ENCODE measurements at places on chromosomes 4 and X.

GRCh38 chr4:7814451-7814850 lies 125.2 kb downstream of the AFAP1 start:
- DNase-seq = no peak

DNA sequence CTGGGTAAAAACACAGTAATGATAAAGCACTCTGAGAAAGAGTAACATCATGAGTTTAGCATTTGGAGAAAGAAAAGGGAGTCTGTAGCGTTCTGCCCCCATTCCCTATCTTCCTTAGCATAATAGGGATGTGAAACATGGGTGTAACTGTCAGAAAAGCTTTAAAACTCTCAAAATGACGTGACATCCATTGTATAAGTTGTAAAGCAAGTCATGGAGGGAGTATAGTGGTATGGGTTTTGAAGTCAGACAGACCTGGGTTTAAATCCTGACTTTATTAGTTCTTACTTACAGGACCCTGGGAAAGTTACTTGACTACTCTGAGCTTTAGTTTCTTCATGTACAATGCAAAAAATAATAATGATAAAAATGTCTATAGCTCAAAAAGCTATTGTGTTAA lies 17.1 kb downstream of the FBXO8 start:
- DNase-seq = no peak

DNA sequence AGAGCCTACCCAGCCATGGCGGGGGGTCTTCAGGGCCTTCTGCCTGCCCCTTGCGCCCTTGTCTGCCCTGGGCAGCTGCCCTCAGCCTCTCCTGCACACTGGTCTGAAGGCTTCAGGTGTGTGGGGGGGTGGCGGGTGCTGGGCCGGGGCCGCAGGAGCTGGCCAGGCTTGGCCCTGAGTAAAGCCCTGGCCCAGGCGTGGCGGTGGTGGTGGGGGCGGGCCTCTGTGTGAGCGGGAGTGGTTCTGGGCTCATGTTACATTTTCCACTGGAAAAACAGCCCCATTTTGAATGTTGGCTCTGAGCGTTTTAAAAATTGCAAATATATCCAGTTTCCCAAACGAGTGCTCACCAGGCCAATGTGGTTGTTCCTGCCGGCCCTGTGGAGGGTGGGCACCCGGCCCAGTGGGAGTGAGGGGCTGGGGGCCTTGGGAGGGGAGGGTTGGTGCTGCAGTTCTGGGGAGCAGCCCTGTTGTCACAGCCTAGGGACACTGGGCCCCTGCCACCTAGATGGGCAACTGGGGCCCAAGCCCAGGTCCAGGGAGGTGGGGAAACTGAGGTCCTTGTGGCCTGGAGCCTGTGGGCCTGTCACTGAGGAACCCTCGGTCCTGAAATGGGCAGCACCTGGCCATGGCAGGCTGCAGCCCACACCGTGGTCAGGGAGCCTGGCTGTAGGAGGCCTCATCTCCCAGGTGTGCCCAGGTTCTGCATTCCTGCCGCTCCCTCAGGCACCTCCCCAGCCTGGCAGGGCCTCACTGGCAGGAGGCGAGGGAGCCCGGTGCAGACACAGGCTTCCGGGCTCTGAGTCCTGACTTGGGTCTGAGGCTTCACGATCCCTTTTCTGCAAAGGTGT lies 28.3 kb downstream of the FGFRL1 start:
- DNase-seq = no peak

- no peak for DNase-seq
Observed at GRCh38 chr4:100539706-100540105, 21.9 kb upstream of the EMCN start.

GRCh38 chr4:118351851-118352827 lies 664 bp downstream of the PRSS12 start:
- DNase-seq = no peak

GRCh38 chr4:15240764-15241163 lies 187.1 kb upstream of the C1QTNF7 start:
- DNase-seq = no peak

GRCh38 chrX:150546711-150547153 lies 21.7 kb upstream of the MTM1 start:
- DNase-seq = no peak

DNA sequence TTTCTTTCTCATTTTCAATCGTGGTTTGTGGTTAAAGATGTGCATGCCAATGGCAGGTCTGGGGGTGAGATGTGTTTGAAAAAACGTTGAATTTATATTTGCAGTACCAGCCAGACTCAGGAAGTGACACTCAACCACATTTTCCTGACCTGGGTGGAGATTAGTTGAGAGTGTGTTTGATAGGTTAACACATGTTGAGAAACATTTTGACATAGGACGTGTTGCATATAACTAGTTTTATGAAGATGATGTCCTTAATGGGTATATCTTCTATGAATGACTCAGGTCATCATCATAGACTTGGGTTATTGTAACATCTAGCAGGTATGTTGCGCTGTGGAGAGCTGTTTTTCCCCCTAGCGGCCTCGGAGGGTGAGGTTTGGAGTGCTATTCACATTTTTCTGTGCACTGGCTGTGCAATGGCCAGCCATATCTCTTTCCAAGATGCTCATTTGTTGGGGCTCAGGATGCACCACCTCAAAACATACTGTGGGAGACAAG lies 21.7 kb upstream of the CD38 start:
- DNase-seq = no peak
